ENCODE measurements at places on chromosomes 3 and 15.

DNA sequence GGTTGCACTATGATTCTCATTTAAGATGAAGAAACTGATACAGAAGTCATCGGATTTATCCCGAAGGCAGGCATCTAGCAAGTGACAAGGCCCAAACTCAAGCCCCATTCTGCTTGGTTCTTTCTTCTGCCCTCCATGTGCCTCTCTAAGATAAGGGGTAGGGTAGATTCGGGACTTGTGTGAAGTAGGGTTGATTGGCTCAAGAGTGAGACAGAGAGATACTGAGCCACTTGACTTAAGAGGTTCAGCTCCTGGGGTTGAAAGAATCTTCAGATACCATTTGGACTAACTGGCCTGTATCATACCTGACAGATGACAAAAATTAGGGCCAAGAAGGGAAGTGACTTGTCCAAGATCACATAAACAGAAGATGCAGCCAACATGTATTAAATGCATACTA lies 891 bp downstream of the RFT1 start:
- no peak for DNase-seq

DNA sequence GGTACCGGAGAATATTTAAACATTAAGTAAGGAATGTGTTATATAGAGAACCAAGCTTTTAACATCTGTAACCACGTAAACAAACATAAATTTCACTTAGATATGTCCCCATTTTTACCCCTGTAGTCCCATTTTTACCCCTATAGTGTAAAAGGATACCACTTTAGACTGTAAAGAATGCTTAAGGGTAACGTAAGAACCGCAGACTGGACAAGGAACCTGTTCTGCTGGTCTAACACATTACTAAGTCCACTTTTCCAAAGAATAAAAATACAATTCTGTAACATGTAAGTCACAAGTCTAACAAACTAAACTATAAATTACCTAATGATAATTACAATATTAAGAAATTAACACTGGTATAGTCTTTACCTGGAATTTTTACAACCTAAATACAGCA lies 2.9 kb downstream of the SLC12A6 start:
- no peak for DNase-seq

GRCh38 chr3:71546821-71547220 lies 36.7 kb downstream of the FOXP1 start:
- DNase-seq: no peak

DNA sequence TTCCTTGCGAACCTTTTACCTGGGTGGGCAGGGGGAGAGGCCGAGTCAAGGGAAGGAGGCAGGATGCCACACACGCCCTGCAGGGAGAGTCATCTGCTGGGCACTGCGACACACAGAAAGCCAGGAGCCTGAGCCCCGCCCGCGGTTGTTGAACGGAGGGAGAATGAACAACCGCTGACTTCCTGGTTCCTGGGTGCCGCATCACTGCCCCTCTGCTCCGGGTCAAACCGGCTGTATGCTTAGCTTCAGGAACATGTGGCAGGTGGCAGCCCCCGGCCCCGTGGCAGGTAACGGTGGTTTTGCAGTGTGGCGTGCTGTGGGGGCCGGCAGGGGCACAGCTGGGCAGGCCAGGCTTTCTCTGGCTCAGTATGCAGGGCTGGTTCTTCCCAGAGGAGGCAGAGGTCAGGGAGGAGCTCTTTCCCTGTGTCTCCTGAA lies 33.4 kb downstream of the APBA2 start:
- DNase-seq: no peak

- peak; percentile 5 for DNase-seq
These were observed 7.1 kb downstream of the CELF6 start for GRCh38 chr15:72312605-72313447.

DNA sequence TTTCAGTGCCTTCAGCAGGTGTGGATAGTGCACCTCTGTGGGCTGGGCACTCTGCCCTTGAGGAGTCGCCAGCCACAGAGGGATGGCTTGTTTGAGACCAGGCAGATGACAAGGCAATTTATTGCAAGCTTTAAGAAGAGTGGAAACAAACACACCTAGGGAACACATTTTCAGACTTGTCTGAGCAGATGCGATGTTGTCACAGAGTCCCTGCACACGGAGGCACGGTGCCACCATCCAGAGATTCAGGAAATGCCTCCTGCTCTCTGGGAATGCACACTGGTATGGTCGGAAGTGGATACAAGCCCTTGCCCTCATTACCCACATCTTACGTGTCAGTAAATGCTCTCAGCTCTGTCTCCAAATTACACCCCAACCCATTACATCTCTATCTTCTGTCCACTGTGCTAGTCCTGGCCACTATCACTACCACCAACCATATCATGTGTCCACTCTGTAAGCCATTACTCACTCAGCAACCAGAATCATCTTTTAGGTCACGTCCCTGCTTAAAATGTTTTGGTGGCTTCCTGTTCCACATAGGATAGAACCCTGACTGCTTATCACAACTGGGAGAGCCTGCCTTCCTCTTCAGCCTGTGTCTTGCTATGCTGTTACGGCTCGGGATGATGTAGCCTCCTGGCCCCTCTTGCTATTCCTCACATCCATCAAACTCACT lies 196.9 kb downstream of the SLCO3A1 start:
- no peak for DNase-seq

DNA sequence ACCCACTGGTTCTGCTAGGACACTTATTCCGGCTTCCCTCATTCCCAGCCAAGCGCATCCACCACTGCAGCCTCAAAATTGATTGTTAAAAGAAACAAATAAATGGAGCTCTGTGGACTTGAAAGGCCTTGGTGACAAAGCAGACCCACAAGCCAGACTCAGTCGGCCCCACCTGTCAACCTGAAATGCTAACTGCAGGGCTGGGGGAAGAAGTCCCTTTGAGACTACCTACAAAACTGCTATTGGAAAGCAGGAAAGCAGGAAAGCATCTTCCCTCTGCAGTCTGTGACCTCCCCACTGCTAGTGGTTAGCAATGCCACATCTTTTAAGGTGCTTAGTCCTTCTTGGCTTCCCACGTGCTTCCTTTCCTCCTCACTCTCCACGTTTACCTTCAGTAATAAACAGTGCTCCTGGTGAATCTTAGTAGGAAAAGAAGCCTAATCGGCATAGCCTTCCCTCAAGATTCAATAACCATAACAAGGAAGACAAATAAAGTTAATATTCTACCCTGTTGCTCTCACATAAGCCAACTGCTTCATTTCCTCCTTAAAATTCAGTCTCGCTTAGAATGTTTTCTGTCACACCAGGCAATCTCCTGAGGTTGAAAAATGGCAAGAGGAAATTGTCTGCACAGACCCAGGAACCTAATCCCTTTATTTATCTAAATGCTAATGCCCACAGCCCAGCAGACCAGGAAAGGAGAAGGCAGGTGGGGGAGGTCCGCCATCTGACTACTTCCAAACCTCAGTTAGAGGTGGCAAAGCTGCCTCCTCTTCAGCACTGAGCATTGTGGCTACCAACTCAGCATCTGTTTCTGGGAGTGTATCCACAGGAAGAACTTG lies 296.2 kb downstream of the NEK10 start:
- no peak for DNase-seq
